WTC11 (cell line): ENCODE measurements at places on chromosomes 3 and 15. TPM values are rescaled to one million over a fixed set of nuclear protein-coding genes. Genes with fewer than 3 reads are reported as not detected.

The B3GNT5 gene
- 6.8 to 7.7 TPM (median 7.3 TPM) in 3 replicates for total RNA-seq

The FETUB gene
- not detected in 3 replicates for total RNA-seq

- DNase-seq: no peak
These were observed 1037.9 kb downstream of the ROBO1 start for GRCh38 chr3:78729946-78730345.

GRCh38 chr3:23950293-23950692, 5.2 kb downstream of the NR1D2 start:
- no peak for DNase-seq

DNA sequence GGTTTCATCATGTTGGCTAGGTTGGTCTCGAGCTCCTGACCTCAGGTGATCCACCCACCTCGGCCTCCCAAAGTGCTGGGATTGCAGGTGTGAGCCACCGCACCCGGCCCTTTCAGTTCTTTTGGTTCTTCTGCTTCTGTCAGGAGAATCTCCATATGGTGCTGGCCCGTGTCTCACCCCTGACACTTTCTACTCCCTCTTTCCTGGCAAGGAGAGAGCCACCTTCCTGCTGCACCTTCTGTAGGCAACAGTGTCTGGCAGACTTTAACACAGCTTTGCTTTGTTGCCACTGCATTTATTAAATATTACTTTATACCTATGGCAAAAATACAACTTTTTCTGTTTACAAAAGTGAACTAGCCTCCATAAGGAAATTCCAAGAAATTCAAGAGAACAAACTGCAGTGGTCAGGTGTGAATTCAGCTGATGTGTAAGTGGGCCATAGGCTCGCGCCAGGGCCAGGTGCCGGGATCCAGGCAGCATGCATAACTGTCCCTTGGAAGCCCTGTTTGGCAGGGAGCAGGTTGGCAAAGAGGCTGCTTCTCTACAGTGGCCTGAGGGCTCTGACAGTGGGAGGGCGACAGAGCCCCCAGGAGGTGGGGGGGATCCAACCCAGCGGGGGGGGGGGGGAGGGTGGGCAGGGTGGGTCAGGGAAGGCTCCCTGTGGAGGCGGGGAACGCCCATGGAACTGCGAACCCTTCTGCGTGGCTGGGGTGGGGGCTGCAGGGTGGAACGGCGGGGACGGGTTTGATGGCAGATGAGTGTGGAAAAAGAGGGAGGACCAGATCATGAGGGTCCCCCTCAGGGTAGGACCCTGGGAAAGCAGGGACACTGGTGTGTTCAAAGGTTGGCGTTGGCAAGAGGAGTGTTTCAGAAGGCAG, 21.1 kb downstream of the CTSH start:
- DNase-seq: no peak

GRCh38 chr15:91942720-91943394, 89.3 kb downstream of the SLCO3A1 start:
- no peak for DNase-seq

GRCh38 chr3:56683122-56683817, at the start of gene TASOR:
Gene TASOR (minus strand): TSS chr3:56683265. CDS start chr3:56683006, 259 bp downstream.
- peak; percentile 78 for DNase-seq

DNA sequence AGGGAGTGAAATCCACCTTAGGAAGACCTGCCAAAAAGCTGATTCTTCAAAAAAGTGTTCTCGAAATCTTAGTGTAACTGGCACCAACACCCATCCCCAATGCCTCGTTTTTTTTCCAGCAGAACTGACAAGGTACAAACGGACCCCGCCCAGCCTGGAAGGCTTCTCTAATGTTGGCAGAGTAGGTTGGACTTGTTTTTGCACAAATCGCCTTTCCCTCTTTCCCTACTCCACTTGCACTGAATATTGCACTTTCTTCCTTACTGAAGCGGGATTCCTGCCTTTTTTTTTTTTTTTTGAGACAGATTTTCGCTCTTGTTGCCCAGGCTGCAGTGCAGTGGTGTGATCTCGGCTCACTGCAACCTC, 544 bp upstream of the TIMMDC1 start:
- no peak for DNase-seq
